ENCODE measurements at places on chromosomes 2 and 18. TPM values are rescaled to one million over a fixed set of nuclear protein-coding genes. Genes with fewer than 3 reads are reported as not detected.

GRCh38 chr2:182581196-182581935 lies 134.7 kb upstream of the DNAJC10 start:
- no peaks in the 10 kb centered on the region for H3K36me3 ChIP-seq
- no peaks in the 10 kb centered on the region for H3K4me1 ChIP-seq
- no peak overlapping the region for H3K27ac ChIP-seq
- DNase-seq, result no peak
- no peak overlapping the region for H3K4me3 ChIP-seq
- no peaks in the 10 kb centered on the region for H3K27me3 ChIP-seq

GRCh38 chr2:15177103-15177502 lies 384.0 kb downstream of the NBAS start:
- no peak overlapping the region for H3K4me3 ChIP-seq
- no peaks in the 10 kb centered on the region for H3K4me1 ChIP-seq
- no peaks in the 10 kb centered on the region for H3K27me3 ChIP-seq

- no peaks in the 10 kb centered on the region for H3K36me3 ChIP-seq
- DNase-seq, result no peak
- H3K27ac ChIP-seq, result no peak overlapping the region
- no peaks in the 10 kb centered on the region for H3K27me3 ChIP-seq
These were observed 19.5 kb downstream of the GPR45 start for GRCh38 chr2:105261061-105261460.

GRCh38 chr18:13003466-13003896 lies 12.3 kb downstream of the CEP192 start:
- H3K4me3 ChIP-seq, result no peak overlapping the region
- H3K27me3 ChIP-seq, result no peaks in the 10 kb centered on the region
- H3K4me1 ChIP-seq, result peaks cover 2% of the 10 kb centered on the region

The C1QL2 gene
- not detected for total RNA-seq

The EEF1B2 gene
- total RNA-seq, result 786 TPM

The LPIN2 gene
- 13.7 TPM for total RNA-seq

The UNC80 gene
- total RNA-seq, result 0.04 TPM

The ATG4B gene
- 66.6 TPM for total RNA-seq

The RGPD3 gene
- not detected for total RNA-seq

The FNDC4 gene
- total RNA-seq, result not detected

The ASAP2 gene
- not detected for total RNA-seq

All from Karpas-422 (cell line).